ENCODE measurements at places on chromosomes 7 and 10.

DNA sequence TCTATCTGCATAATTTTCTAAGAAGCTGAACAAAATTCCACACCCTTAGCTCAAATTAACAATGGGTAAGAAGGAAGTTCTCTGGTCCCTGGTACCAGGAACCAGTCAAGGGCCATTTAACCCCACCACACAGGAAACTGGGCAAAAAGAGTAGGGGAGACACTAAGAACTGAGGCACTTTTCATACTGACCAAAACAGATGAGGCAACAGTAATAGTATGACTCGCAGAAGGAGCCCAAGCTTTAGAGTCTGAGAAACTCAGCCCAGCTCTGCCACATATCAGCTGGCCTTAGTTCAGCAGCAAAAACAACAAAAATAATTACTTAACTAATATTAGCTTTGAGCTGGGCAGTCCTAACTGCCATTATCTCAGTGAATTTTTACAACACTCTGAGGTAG, 221.2 kb downstream of the FAM107B start:
- no peak for DNase-seq

DNA sequence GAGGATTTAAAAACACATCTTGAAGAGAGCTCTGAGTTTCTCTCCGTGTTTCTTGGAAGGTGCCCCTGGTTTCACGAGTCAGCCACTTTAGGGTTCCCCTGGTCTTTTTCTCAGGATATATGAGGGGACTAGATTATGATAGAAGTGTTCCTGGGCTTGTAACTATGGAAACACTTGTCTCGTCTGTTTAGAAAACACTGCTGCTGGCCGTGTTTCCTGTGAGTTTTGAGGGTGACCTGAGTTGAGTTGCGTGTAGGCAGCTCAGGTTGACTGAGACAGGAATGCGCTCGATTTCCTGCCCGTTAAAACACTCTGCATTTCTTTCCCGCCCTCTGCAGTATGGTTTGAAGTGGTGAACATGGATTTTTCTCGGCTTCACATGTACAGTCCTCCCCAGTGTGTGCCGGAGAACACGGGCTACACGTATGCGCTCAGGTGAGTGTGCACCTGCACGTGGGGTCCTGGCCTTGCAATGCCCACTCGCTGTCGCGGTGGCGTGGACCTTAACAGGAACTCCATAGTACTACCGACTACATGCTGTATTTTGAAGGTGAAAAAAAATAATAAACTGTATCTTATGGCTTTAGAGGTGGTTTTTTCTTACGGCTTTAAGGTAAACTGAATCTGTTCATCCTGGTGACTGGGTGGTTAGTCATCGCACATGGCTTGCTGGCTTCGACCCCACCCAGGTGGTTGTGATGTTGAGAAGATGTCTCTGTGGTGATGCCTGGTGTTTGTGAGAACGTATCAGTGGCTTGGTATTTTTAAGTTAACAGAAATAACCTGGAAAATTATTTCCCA, at the start of gene SUN1:
Gene SUN1, plus strand, starts transcription at position 310 of the 801 bp plus-strand sequence. Its CDS starts 49 bp downstream, at position 359.
- no peak for DNase-seq

DNA sequence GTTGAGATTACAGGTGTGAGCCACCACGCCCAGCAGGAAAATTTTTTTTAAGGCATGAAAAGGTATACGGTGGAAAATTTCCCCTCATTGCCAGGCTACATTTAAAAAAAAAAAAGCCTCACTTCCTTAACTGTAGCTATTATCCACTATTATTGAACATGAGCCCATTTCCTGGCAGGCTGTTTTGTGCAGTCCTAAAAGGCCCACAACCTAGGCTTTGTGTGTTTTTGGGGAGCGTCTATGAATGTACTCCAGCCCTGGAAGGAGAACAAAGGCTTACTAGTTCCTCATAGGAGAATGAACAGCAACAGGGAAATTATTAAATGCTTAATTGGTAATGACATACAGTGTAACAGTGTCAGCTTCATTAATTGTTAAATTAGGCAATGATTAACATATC, 111.0 kb downstream of the ABLIM1 start:
- DNase-seq: no peak

DNA sequence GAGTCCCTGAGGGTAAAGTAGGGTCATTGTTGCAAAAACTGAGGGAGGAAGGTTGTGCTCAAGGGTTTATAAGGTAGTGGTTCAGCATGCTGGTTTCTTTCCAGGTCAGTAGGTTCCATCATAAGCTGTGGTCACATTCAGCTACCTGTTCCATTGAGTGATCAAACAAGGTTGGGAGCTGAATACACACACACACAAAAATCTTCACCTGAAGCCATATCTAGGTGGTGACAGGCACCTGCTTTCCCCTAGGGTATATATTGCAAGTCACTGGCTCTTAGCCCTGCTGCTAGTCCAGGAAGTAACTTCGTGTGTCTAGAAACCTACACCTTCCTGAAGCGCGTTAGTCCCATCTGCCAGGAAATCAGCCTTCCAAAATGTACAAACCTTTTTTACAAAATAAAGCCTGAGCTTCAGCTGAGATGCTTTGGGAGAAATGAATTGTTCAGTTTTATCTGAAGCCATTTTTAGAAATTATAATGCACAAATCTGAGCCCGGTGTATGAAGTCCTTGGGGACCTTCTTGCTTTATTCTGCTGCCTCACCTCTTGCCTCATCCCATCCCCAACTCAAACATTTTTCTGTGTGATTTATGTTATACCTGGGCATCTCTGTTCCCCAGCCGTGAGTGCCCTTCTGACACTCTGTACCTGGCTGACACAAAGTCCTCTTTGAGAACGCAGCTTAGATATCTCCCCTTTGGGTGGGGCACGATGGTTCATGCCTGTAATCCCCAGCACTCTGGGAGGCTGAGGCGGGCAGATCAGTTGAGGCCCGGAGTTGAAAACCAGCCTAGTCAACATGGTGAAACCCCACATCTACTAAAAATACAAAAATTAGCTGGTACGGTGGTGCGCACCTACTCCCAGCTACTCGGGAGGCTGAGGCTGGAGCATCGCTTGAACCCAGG, 10.6 kb upstream of the LAMTOR4 start:
- DNase-seq: no peak

DNA sequence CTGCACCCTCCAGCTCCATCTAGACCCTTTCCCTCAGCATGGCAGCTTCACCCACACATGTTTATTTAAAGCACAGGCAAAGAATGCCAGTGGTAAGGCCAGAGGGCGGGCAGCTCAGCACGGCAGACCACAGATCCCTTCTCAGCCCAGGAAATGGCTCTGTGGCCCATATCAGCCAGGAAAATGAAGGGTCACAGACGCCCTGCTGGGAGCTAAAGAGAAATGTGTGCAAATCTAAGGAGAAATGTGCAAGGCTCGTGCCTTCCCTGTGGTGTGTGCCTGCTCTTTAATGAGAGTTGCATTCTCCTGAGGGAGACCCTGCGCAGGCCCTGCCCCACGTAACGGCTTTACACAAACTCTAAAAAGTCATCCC, 23.0 kb downstream of the PTPRN2 start:
- no peak for DNase-seq

DNA sequence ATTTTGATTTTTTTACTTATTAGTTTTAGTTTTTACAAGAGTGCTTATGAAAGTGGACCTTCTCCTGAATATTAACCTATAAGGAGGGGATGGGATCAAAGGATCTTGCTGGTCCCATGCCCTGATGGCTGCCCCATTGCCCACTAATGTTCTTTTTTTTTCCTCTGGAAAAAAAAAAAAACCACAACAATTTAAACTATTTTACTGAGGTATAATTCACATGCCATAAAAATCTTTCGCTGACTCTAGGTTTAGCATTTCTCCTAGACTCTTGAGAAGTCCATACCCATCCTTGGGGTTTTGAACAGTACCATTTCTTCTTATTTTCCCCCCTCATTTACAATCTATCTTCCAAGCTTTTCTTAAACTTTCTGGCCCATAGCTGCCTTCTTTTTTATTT, 481.8 kb downstream of the TFEC start:
- DNase-seq: no peak

- DNase-seq: no peak
These were observed 127.8 kb upstream of the PPIF start for GRCh38 chr10:79219322-79219957.

DNA sequence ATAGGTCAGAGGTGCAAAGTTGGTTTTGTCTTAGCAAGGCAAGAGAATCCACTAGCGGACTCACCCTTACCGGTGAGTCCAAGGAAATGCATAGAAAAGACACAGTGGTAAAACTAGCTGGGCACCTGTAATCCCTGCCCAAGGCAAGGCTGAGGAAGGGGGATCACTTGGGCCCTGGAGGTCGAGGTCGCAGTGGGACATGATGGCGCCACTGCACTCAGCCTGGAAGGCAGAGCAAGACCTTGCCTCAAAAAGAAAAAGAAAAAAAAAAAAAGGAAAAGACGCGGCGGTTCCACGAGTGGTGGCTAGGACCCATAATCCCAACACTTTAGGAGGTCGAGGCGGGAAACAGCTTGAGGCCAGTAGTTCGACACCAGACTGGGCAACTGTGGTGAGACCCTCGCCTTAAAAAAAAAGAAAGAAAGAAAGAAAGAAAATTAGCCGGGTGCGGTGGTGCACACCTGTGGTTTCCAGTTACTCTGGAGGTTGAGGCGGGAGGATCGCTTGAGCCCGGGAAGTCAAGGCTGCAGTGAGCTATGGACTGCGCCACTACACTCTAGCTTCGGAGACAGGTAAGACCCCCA, 820 bp upstream of the OTUD1 start:
- DNase-seq: no peak
